ENCODE measurements at places on chromosomes 13 and 19. TPM values are rescaled to one million over a fixed set of nuclear protein-coding genes. Genes with fewer than 3 reads are reported as not detected.

DNA sequence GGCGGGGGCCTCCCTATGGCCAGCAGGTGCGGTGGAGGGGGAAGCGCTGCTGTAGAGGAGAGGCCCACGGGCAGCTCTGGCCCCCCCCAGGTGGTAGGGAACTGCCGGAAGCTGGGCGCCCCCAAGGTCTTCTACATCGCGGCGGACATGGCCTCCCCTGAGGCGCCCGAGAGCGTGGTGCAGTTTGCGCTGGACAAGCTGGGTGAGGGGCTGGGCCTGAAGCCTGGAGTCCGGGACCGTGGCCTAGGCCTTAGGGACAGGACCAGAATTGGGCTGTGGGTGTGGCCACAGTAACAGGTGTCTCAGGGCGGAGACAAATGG is 3.8 kb upstream of the RPL36 start:
- no peak for DNase-seq

DNA sequence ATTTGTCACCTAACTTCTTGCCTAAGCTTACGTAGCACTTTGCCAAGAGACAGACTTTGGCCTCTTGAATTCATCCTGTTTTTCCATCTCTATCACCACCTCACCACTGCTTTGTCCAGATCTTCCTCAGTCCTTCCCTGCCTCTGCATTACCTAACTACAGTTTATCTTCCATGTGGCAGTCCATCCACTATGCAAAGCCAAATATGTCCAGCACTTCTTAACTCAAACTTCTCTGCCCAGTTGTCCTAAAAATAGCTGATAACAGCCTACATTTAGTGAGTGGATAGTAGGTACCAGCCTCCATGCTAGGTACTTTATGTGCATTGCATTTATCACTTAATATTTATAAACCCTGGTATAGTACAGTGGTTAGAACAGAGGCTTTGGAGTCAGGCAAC is 111.4 kb downstream of the ZAR1L start:
- no peak for DNase-seq

GRCh38 chr19:31334101-31334848 is 15.0 kb downstream of the TSHZ3 start:
- DNase-seq: no peak

ZNF223 gene
- 4.6 TPM for total RNA-seq

ZNF57 gene
- 2.7 TPM for total RNA-seq
